CD8-positive, alpha-beta memory T cell (primary cell): ENCODE measurements at places on chromosomes 2 and 18. TPM values are rescaled to one million over a fixed set of nuclear protein-coding genes. Genes with fewer than 3 reads are reported as not detected.

GRCh38 chr18:24490539-24490938 is 30.1 kb downstream of the HRH4 start:
- no peak for DNase-seq

- no peak for DNase-seq
Measured at GRCh38 chr2:124563426-124563825, 538.3 kb downstream of the CNTNAP5 start.

DNA sequence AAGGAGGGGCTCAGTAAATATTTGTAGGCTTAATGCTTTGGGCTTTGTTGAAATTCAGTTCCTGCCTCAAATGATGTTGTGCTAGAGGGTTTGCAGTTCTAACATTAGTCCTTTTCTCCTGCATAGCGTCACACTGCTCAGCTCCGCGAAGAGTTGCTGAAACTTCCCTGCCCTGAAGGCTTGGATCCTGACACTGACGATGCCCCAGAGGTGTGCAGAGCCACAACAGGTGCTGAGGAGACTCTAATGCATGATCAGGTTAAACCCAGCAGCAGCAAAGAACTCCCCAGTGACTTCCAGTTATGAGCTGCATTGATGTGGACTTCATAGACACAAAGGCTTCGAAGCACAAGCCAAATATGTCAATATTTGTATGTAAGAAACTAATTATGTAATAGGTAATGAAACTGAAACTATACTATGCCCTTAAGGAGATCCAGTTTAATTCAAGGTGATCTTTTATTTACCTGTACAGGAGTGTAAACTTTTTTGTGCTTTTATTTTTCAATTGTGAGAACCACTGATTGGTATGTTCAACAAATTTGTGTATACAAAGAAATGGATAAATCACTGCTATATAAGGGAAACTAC is 10.2 kb upstream of the TTC27 start:
- DNase-seq: no peak

- no peak for DNase-seq
Measured at GRCh38 chr2:67792681-67793091, 270.1 kb downstream of the C1D start.

The PARD3B gene
- 0.26 TPM for total RNA-seq

The CAVIN2 gene
- not detected for total RNA-seq

DNA sequence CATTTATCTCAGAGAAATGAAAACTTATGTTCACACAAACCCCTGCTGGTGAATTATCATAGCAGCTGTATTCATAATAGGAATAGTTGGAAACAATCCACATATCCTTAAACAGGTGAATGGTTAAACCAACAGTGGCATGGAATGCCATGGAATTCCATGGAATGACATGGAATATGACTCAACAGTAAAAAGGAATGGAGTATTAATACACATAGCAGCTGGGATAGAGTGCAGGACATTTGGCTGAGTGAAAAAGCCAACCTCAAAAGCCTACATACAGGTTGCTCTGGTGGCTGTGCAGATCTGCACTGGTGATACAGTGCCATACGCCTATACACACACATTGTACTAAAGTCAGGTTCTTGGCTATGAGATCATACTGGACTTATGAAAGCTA is 69.5 kb downstream of the FAM168B start:
- DNase-seq: no peak

The TSPYL6 gene
- total RNA-seq: not detected

DNA sequence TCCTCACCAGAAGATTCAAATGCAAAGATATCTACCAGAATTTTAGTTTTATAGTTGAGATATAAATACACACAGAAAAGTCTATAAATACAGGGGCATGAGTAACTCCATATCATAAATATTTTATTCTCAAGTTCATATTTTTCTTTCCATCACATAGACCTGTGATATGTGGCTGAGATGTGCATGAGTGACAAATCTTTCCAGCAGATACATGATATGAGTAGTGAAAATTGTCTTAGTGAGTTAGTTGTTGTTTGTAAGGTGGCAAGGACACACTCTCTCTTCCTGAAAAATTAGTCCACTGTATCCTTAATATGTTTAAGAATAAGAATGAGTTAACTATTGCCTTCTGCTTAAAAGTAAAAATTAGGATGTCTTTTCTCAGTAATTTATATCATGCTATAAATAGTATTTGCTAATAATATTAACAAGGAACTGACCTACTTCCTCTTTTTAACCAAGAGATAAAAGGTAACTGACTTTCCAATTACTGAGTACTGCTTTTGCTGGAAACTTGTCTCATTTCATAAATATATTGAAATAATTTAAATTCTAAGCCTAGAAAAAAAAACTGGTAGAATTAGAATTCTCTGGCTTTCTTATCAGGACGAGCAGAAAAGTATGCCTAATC is 85.2 kb upstream of the SESTD1 start:
- DNase-seq: no peak

- DNase-seq: no peak
Measured at GRCh38 chr2:104430359-104430740, 423.6 kb upstream of the POU3F3 start.

- DNase-seq: no peak
Measured at GRCh38 chr2:229831805-229832509, 89.9 kb downstream of the TRIP12 start.

The NEB gene
- total RNA-seq: 0.31 TPM

DNA sequence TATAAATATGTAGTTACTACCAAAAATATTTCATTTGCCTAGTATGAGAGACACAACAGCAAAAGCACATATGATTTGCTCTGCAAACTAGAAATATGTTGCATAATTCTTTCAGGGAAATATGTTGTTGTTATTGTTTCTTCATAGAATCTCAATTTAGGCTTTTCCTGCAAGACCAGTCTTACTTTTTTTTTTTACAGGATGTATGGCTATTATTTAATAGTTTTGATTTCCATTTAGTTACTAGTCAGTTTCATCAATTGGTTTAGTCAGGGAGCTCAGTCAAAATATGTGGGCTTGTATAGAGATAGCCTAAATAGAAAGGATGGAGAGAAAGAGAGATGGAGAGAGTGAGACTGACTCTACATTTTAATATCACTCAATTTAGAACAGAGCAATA is 6.1 kb downstream of the LRP1B start:
- no peak for DNase-seq

DNA sequence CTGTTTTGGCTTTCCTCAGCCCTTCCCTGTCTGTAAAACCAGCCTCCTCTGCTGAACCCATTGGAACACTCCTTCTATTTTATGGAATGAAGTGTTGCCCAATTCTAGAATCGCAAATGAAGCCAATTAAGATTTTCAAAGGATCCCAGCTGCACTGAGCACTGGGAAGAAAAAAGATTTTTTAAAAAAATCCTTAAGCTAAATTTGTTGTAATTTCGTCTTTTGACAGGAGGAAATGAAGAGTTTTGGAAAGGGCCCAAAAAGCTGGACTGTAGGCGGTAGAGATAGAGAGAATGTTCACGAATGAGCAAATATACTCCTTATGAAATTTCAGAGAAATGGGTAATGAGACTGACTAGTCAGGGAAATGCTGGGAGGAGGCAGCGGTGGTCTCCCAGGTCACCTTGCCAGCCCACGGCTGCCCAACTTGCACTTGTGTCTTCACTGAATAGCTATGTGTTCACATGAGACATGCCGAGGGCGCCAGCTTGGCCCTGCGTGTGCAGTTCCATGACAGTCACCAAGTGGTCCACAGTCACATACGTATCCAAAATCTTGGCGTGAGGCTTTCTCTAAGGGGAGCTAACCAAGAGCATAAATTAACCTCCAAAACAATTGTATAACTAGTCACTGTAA is 69.9 kb downstream of the SGPP2 start:
- no peak for DNase-seq

- DNase-seq: peak; percentile 32
Measured at GRCh38 chr2:3462493-3463104, 56.7 kb downstream of the ADI1 start.

The MFSD2B gene
- 0.24 TPM for total RNA-seq

DNA sequence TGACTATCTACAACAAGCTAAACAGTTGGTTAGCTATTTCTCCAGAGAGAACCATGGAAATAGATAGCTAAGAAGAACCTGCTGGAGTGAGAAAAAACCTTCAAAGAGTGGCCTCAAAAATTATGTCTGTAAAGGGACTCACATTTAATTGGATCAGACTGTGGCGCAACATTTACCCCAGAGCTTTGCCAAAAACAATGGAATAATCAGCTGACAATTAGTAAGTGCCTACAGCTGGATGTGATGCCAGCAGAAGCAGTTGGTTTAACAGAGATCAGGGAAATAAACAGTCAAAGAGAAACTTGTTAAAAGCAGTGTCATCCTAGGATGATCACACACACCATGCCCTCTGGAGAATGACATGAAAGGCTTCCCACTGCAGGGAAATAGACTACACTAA is 310.7 kb downstream of the CLIP4 start:
- no peak for DNase-seq

DNA sequence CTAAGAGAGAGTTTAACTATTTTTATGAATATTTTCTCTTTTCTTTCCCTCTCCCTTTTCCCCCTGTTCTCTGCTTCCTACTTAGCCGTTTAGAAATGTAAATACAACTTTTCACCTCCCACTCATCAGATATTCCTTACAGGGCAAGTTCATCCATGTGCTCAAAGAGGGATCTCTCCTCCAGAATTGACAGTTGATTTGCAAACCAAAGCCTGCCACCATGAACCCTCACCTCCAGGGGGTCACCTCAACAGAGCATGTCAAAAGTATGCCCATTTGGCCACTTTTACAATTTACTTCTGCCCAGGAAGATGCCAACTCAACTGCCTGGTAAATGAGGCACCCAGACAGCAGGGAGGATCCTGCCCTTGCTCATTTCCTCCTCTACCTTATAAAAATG is 149.2 kb upstream of the GYPC start:
- no peak for DNase-seq

The ZDBF2 gene
- total RNA-seq: 7.2 TPM

GRCh38 chr2:96074156-96074555 is 39.4 kb upstream of the GPAT2 start:
- no peak for DNase-seq

GRCh38 chr2:144261966-144262365 is 258.0 kb downstream of the ZEB2 start:
- no peak for DNase-seq

GRCh38 chr18:29062921-29063320 is 886.0 kb upstream of the CDH2 start:
- DNase-seq: no peak

- no peak for DNase-seq
Measured at GRCh38 chr2:19111354-19111753, 247.1 kb downstream of the OSR1 start.

- DNase-seq: no peak
Measured at GRCh38 chr2:12824351-12824777, 107.6 kb downstream of the TRIB2 start.

GRCh38 chr2:241821460-241822263 is 12.7 kb downstream of the NEU4 start:
- DNase-seq: no peak

DNA sequence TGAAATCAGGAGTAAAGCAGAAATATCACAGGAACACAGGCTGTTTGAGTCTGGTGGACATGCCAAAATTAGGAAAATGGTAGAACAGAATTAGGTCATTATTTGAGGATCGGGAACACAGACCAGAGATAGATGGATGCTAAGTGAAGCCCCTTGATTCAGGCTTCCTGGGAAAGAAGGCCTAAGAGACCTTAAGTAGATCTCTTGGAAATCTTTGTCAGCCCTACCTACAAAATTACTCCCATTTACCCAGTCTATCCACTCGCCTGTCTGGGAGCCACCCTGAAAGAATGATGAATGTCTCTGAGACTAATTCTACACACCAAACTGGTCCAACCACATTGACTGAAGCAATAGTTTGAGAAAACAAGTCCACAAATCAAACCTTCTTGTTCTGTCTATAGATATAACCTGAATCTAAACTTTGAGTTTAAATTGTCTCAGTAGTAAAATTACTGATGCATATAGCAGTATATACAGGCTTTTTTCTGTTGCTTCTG is 36.6 kb upstream of the TANK start:
- DNase-seq: no peak

- no peak for DNase-seq
Measured at GRCh38 chr2:224086226-224086914, 47.3 kb upstream of the SERPINE2 start.

- no peak for DNase-seq
Measured at GRCh38 chr2:241904011-241904718, 34.6 kb downstream of the RTP5 start.

The ZSCAN30 gene
- 8.9 TPM for total RNA-seq

DNA sequence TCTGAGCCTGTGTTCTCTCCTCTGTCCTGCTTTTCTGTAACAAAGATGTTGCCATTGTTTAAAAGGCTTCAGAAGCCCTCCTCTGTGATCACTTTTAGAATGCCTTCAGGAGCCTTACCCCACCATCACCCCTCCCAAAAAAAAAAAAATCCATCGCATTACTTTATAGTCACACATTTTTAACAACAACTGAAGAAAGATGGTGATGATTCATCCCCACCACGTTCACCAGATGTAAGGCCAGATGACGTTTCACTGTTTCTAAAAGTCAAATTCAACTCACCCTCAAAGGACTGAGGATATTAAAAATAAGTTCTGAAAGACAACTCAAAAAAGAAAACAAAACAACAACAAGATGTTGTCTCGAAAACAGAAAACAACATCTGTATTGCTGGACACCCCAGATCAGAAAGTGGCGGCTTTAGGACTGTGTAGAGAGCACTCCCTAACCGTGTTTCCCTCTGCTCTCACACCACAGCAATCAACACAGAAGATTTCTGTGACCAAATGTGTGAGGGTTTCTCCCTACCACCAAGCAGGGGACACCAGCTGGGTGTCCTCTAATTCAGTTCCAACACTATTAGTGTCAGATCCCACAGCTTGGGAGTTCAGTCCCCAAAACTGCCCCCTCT is 61.9 kb upstream of the CREB1 start:
- DNase-seq: no peak

The LTBP1 gene
- total RNA-seq: not detected

DNA sequence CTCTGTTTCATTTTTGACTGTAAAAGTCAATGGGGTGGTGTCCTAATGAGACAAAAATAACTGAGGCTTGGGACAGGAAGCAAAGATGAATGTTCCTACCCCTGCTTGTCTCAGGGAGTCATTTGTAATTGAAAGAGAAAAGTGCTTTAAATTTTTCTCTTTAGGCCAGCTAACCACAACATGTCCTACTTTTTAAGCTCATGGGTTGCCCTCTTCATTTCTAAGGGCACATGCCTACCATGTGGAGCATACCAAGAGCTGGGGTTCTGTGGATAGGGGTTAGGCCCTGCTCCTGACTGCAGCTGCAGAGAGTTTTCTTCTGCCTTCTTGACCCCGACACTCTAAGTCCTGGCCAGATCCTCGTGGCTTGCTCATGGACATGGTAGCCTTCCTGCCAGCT is 96.8 kb upstream of the ARL4C start:
- DNase-seq: no peak

- no peak for DNase-seq
Measured at GRCh38 chr2:53429901-53430300, 337.7 kb upstream of the CHAC2 start.

DNA sequence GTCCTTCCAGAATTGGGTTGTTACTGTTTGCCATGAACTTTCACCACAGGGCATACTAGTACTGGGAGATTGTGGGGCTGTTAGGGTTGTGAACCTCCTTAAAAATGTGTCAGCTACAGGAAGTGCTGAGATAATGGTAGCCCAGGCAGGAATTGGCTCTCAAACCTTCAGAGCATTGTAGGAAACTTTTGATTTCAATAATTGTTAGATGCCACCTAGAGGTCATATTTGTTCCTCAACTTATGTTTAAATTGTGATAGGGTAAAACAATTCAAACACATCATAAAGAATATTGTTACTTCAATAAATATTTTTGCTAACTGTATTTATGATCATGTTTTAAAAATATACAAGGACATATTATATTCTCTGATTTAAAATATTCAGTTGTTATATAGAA is 594.6 kb downstream of the ADCYAP1 start:
- no peak for DNase-seq
